Gastrocnemius medialis (tissue), 4 donors: ENCODE measurements at places on chromosomes 1 and 21. TPM values are rescaled to one million over a fixed set of nuclear protein-coding genes. Genes with fewer than 3 reads are reported as not detected.

DNA sequence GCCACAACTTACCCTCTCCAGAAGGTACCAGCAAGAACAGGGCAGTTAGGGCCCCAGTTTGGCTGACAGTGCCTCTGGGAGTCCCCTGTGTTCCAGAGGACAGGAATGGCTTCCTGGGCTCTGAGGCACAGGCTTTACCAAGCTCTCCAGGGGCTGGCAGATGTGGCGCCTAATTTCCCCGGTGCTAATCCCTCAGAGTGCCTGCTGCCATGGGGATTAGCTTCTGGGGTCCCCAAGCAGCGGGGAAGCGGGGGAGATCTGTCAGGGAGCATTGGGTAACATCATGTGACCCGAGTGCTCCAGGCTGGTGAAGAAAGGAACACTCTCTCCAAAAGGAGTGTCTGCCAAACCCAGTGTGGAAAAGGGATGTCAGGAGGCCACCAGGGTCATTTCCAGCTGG, at the start of gene LACTBL1:
Gene LACTBL1, minus strand, starts transcription at position 107 of the 400 bp plus-strand sequence. CDS start 550 bp downstream, outside the sequence.
- no peak for DNase-seq

- no peak for DNase-seq
Measured at GRCh38 chr1:203136409-203137042, 9.0 kb downstream of the ADORA1 start.

DNA sequence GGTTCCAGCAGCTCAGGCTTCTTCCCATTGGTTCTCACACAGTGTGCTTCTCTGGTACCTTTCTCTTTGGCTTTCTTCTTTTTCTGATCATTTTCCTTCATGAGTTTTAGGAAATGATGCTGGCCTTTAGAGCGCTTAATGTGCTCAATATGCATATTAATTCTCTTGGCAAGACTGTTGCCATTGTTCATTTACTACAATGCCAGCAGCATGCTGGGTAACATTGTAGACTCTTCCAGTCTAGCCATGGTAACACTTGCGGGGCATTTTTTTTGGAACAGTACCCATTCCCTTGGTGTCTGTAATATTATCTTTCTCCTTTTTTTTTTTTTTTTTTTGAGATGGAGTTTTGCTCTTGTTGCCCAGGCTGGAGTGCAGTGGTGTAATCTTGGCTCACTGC, 21.7 kb downstream of the UBE4B start:
- DNase-seq = no peak

DNA sequence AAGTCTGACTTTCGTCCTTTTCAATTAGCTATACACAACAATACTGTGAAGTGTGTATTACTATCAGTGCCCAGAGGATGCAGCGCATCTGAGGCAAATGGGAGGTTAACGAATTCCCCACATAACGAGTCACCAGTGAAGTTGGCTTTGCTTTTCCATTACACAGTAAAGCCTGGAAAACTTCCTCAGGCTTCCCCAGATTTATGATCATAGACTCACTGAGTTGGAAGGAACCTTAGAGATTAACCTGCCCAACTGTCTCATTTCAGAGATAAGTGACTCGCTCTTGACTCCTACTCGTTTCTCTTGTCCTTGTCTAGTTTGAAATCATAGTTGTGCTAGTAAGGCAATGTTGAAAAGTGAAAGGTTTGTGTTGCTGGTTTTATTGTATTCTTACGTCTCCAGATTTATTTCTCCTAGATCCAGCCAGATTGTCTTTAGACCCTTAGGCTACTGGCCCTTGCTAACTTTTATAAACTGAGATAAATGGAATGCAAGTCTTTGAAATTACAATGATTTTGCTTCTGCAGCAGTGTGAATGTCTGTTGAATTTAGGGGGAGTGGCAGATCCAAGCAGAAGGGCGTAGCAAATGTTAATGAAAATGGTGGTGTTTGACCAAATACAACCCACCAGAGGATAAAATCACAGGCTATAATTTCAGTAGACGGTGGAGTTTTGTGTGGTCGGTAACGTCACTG, 17.3 kb downstream of the S1PR1 start:
- no peak for DNase-seq

The KIAA1614 gene
- 1.3 TPM for total RNA-seq

DNA sequence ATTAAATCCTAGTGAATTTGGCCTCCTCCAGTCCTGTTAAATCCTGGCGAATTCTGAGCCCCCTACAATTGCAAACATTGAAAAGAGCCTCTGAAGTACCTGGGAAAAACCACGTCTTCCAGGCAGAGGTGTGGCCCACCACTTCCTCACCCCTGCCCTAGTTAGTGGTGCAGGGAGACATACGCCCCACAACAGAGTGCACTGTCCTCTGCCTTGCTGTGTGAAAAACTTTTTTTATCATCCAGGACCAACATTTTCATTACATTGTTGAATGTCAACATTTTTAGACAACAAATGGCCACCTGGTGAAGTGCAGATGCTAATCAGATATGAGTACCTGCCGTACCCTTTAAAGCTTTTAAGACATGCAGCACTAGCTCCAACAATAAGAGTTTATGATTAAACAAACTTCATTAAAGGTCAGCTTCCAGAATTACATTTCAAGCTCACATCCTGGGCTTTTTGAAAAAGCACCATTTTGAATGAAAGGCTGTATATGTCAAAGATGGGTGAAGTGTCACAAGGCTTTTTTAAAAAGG, 13.6 kb upstream of the TMPRSS2 start:
- DNase-seq = no peak

- DNase-seq = no peak
Measured at GRCh38 chr1:172185211-172185610, 235.3 kb upstream of the C1orf105 start.
